ENCODE measurements at places on chromosomes 3 and 15.

DNA sequence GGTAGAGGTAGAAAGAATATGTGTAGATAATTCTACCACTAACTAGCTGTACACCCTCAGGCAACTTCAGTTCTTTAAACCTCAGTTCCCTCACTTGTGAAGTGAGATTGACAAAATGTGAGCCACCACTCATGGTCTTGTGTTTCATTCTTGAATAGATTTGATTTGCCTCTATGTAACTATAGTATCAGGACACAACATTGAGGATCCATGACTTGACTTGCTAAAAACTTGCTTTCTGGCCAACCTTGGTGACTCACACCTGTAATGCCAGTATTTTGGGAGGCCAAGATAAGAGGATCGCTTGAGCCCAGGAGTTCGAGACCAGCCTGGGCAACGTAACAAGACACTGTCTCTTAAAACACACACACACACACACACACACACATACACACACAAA, 115.8 kb upstream of the FLNB start:
- no peak for DNase-seq

DNA sequence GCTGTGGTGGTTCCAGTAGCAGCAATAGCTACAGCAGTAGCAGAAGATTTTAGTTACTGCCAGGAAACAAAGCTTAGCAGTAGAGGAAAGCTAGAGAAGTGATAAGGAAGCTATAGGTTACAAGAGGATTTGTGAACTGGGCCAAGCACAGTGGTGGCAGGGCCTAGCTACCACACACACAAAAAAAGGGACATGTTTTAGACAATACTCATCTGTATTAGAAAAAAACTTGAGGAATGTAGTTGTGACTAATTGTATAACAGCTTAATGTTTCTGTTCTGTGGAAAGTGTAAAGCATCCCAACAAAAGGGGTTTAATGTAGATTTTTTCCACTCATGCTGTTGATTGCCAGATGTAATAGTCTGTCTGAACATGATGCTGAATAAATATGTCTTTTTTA, 29.9 kb upstream of the PFN2 start:
- no peak for DNase-seq

GRCh38 chr3:187736418-187736871, 8.8 kb downstream of the BCL6 start:
- no peak for DNase-seq

DNA sequence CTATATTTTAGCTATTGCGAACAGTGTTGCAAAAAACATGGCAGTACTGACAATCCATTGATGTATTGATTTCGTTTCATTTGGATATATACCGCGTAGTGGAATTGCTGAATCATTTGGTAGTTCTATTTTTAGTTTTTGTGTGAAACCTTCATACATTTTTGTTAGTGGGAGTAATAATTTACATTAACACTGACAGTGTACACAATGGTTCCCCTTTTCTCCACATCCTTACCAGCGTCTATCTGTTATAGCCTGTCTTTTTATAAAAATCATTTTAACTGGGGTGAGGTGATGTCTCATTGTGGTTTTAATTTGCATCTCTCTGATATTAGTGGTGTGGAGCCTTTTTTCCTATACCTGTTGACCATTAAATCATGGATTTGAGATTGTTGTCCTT, 392.4 kb upstream of the ALCAM start:
- no peak for DNase-seq

GRCh38 chr15:36110659-36110993, 468.8 kb upstream of the CDIN1 start:
- DNase-seq: no peak

All from natural killer cell (primary cell).